ENCODE measurements at places on chromosomes 13 and 19.

- peak; percentile 60 for DNase-seq
These were observed 22.3 kb upstream of the ZBTB7A start for GRCh38 chr19:4088975-4089374.

- DNase-seq = peak; percentile 71
These were observed 5.8 kb upstream of the TPM4 start for GRCh38 chr19:16070366-16070990.

DNA sequence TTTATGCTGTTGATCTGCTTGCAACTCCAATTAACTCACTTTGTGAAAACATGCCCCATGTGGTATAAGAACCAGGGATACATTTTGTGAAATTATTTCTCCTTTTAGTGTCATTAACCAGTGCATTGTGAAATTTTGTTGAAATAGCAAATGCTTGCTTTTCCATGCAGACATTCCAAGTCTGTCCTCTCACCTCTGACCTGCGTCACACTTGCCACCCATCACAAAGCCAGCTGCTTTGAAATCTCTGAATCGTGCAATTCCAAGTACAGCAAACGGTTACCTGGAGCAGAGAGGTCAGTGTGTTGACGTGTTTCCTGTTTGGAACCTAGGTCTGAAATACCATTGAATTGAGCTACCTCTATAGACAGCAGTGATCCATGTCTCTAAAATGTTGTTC lies 4.9 kb upstream of the SLC25A15 start:
- no peak for DNase-seq

DNA sequence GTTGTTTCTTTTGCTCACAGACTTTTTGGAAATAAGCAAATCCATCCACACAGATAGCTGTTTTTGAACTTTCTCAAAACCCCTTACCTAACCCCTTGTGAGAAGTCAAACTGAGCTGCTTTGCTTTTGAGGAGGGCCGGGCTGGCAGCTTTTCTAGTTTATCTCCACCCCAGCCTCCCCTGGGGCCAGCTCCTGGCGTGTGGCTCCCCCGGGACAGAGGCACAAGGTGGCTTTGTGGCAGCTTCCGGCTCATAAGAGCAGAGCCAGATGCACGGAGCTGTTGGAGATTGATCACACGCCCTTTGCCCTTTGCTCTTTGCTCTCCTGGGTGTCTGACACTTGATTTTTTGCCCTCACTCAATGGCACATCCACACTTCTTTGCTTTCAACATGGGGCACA lies 24.9 kb upstream of the RNF113B start:
- no peak for DNase-seq

GRCh38 chr13:100211016-100211710 lies 122.3 kb downstream of the PCCA start:
- no peak for DNase-seq

DNA sequence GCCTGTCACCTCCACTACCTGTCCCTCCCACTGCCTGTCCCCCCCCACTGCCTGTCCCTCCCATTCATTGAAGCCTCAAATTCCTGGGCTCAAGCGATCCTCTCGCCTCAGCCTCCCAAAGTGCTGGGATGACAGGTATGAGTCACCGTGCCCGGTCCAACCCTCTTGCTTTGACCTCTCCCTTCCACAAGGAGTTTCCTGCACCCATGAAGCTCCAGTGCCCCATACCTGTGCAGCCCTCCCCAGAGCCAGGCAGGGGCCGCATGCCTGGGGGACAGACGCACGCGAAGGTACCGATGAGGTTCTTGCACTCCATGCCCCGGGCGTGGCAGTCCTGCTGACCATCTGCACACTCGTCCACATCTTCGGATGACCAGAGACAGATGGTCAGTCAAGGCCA lies 34.3 kb downstream of the CCL25 start:
- no peak for DNase-seq

- no peak for DNase-seq
These were observed 504.5 kb downstream of the FOXO1 start for GRCh38 chr13:40161931-40162330.

All from activated T-helper 1 cell treated with anti-CD3 and anti-CD28 coated beads, Interleukin-12 subunit alpha, Interleukin-12 subunit beta, Interleukin-2, Interleukin-4 antibody, amounts not matched to agents 30 ng/mL and 10 ng/mL and 1 ng/mL, durations not matched to agents 14 hours and 24 hours and 36 hours (primary cell).